Spinal cord (tissue), 10 donors: ENCODE measurements at places on chromosomes 16 and 17.

- no peak for DNase-seq
Measured at GRCh38 chr16:30395992-30396585, 869 bp downstream of the ZNF48 start.

GRCh38 chr17:44751806-44752205 lies 7.0 kb upstream of the ADAM11 start:
- no peak for DNase-seq

- DNase-seq = peak; percentile 13
Measured at GRCh38 chr17:64781014-64781756, 119.1 kb upstream of the SMURF2 start.

DNA sequence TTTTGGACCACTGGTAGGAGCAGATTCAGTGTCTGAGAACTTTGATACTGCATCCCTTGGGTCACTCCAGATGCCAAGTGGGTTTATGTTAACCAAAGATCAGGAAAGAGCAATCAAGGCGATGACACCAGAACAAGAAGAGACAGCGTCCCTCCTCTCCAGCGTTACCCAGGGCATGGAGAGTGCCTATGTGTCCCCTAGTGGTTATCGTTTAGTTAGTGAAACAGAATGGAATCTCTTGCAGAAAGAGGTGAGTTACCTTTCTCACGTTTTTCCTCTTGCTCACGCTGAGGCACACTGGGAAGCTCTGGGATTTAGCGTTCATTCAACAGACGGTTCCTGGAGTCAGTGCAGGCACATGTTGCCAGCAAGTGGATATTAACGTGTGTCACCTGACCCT lies 58.0 kb downstream of the NUP88 start:
- DNase-seq = no peak

DNA sequence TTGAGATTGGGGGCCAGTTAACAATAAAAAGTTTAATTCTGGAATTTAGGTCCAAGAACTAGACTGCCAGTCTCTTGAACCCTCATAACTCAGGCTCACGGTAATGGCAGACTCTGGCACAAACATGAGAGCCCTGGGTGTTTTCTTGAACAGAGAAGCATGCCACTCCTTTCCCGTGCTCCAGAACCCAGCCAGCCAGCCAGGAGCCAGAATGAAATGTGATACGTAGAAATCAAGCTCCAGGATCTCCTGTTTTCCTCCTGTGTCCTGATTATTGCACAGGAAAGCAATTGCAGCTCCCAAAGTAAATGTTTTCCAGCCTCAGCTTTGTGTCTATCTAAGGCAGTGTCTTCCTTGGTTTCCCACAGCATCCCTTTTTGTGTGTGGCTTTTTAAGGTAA lies 46.2 kb upstream of the NOL11 start:
- no peak for DNase-seq

GRCh38 chr16:74322301-74322710 lies 25.7 kb downstream of the PSMD7 start:
- no peak for DNase-seq

GRCh38 chr16:12094537-12095265 lies 118.2 kb downstream of the SNX29 start:
- DNase-seq = no peak

- DNase-seq = peak; percentile 46
Measured at GRCh38 chr17:75684924-75685323, 17.8 kb downstream of the SAP30BP start.

GRCh38 chr16:70723740-70724145 lies 37.9 kb upstream of the MTSS2 start:
- no peak for DNase-seq

- no peak for DNase-seq
Measured at GRCh38 chr17:32498391-32498790, 11.6 kb downstream of the CDK5R1 start.

DNA sequence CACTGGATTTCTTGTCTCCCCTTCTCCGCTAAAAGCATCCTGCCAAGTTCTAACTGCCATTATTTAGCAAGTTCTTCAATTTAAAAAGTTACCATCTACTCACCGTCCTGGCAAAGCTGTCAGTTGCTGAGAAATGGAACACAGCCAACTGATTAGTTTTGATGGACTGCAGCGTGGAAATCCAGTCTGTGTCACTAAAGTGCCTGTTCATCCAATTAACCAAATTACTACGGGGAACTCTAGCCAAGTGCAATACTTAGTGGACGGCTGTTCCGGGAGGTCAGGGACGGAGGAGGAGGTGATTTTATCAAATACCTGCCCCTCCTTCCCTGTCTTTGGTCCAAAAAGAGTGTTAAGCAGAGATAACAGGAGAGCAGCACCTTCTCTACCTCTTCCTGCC lies 260.7 kb downstream of the MAF start:
- DNase-seq = no peak

DNA sequence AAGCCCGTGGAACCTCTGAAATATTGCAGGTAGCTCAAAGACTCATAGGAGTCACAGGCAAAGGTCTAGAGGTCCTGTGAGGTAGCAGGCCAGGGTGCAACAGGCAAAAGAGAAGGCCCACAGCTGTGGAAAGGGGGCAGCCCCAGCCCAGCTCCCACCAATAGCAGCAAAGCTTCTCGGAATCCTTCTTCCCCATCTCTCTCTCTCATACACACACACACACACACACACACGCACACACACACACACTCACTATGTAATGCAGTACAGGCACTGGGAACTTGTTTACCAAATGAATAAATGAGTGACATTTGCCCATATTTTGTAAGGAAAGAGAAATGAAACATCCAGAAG lies 16.8 kb upstream of the SUPT4H1 start:
- DNase-seq = no peak

DNA sequence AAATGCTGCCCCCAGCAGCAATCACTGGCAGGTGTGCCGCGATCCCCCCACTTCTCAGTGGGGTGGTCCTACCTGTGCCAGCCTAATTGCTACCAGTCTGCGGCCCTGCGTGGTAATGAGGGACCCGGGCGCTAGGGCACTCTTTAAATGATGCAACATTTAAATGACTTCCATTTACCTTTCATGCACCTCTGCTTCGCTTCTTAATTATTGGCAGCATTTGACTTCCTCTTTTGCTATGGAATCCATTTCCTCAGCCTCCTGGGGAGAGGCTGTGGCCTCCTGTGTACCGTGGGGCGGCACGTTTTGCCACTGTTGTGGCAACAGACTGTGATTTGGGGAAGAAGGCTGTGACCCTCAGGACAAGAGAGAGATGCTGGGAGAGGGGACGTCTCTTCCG lies 86.1 kb downstream of the RPA1 start:
- DNase-seq = no peak

- no peak for DNase-seq
Measured at GRCh38 chr16:68238029-68238345, 2.1 kb upstream of the ESRP2 start.

DNA sequence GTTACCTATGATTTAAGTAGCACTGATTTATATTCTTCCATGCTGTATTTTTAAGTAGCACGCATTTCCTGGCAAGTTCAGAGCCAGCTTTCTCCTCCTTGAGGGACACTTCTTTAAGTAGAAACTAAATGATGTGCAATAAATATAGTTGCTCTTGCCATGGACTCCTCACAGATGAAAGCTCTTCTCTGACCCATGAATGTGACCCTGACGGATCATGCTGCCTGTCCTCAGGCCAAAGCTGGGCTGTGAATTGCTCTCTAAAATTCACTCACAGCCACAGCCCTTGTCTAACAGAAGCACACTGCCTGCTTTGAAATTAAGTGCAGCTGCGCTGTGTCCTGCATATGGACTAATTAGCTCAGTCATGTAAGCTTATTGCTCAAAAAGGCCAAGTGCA lies 438.8 kb downstream of the PMP22 start:
- DNase-seq = peak; percentile 73

GRCh38 chr16:6803176-6803575 lies 529.5 kb upstream of the RBFOX1 start:
- no peak for DNase-seq

DNA sequence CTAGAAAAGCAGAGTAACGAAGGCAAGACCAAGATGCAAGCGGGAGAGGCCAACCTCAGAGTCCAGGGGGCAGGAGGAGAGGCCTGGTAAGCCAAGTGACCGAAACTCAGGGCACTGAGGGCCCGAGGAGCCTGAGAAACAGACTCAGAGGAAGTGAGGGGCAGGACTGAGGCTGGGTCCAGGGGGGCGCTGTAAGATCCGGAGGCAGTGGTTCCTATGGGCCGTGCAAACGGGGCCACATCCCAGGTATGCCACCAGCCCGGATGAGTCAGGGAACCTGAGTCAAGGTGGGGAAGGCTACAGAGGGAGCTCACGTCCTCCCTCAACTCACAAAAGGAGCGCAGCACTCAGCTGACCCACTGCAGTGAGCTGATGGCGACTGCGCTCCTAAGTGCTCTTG lies 8.3 kb downstream of the ZDHHC7 start:
- DNase-seq = no peak

DNA sequence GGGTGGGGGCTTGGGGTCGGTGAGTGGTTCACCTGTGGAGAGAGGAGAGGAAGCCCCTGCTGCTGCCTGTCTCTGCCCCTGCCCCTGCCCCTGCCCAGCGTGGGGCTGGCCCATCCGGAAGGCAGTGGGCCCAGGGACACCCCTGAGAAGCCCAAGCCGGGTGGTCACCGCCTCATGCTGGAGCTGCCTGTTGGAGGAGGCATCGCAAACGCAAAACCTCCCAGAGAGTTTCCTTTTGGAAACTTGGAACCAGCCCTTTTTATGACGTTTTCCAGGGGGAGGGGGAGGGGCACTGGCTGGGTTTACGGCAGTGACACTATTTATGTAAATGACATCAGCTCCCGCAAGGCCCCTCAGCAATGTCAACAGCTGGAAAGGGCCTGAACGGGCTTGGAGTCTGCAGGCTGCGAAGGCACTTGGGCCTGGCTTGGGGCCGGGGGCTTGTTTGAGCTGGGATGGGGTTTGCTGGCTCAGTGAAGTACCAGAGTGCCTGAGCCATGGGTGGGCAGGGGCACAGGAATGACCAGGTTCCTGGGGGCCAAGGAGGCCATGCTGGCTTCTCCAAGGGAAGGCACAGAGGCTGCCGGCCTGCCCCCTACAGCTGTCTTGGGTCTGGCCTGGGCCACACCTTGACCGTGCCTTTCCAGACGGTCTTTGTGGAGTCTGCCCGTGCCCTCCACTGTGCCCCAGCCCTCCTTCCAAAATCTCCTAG lies 219.5 kb downstream of the NTN1 start:
- DNase-seq = peak; percentile 82

DNA sequence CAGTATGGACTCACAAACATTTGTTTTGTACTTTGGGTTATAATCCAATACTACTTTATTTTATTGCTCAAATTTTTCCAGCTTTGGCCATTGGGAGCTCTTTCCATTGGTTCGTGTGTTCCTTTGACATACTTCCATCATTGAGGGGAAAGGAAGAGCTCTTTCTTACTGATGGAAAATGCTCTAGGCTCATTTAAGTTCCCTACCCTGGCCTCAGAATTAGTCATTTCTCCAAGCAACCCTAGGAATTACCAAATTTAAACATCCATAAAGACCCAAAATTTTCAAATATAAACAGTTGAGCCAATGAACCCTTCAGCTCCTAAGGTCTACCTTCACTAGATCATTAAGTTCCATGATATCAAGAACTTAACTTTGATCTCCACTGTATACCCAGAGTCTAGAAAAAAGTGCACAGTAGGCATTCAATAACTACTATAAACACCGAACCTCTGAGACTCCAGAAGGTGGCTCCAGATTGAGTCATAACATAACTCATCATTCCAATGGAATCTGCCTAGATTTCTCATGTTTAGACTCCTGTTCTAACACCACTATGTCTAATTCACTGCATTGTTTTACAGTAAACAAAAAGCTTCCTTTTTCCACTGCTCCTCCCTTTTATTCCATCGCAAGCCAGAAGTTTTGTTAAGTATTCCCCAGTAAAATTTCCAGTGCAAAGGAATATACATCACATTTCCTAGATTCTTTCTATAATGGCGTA lies 39.0 kb downstream of the SMURF2 start:
- DNase-seq = no peak

GRCh38 chr17:66755101-66755943 lies 79.6 kb upstream of the CACNG5 start:
- no peak for DNase-seq

DNA sequence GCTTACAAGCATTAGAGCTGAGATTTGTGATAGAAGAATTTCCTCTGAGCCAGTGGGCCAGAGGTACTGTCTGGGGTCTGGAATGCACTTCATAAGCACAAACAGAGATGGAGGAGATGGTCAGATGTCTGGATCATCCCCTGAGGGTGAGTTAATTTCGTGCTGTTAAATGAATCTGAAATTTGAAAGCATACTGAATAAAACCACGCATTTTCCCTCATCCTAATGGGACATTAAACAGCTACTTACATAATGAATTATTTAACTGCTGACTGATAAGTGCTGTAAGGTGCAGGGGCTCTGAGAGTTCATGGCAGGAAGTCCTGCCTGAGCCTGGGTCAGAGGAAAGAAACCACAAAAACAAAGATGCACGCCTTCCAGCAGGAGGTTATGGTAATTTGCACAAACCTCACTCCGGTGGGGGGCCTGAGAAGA lies 136.3 kb upstream of the XYLT1 start:
- no peak for DNase-seq

GRCh38 chr17:33370401-33370800 lies 77.3 kb upstream of the ASIC2 start:
- DNase-seq = no peak

GRCh38 chr16:87540072-87540896 lies 47.5 kb upstream of the ZCCHC14 start:
- peak; percentile 56 for DNase-seq

GRCh38 chr17:2137342-2138098 lies 82.6 kb downstream of the HIC1 start:
- DNase-seq = peak; percentile 51

DNA sequence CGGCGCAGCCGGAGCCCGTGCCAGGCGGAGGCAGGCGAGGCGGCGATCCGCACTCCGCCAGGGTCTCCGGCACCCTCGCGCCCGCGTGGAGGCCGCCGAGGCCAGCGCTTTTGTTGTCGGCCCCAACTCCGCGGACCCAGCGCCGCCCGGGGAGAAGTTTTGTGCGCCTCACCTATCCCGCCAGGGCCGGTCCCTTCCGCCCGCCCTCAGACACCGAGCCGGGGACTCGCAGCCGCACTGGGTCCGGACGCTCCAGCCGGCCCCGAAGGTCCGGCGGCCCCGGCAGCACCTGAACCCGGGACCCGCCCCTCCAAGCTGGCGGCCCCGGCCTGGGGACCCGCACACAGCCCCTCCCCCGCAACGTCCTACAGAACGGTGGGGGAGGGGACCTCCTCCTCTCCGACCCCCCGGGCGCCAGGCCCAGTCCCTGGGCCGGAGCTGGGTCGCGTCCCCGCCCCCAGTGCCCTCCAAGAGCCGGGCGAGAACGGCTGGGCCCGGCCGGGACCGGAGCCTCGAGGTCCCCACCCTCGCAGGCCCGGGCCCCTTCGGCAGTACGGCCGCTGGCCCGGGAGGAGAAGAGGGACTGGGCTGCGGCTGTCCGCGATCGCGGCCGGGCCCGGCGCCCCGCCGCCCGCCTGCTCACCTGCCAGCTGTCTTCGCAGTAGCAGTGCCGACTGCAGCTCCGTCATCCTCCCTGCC lies 698 bp downstream of the UBE2G1 start:
- DNase-seq = peak; percentile 15

- DNase-seq = no peak
Measured at GRCh38 chr16:62596584-62596983, 560.3 kb upstream of the CDH8 start.
